Activated CD4-positive, alpha-beta T cell treated with anti-CD3 and anti-CD28 coated beads, Interleukin-2, amount 10 ng/mL, durations not matched to agents 7 days and 5 days (primary cell): ENCODE measurements at places on chromosomes 1 and 21. TPM values are rescaled to one million over a fixed set of nuclear protein-coding genes. Genes with fewer than 3 reads are reported as not detected.
A peak's percentile ranks its signal among the peaks of the same experiment; 100 is the strongest.

Gene C1orf87
- not detected for total RNA-seq

Gene IL20
- not detected for total RNA-seq

Gene LCE1C
- not detected for total RNA-seq

Gene ERICH3
- not detected for total RNA-seq

Gene PRRX1
- total RNA-seq, result not detected

Gene SPRR5
- total RNA-seq, result not detected

Gene CYP4X1
- total RNA-seq, result not detected

Gene GIPC2
- 0.08 TPM for total RNA-seq

Gene KRTAP19-3
- total RNA-seq, result not detected

DNA sequence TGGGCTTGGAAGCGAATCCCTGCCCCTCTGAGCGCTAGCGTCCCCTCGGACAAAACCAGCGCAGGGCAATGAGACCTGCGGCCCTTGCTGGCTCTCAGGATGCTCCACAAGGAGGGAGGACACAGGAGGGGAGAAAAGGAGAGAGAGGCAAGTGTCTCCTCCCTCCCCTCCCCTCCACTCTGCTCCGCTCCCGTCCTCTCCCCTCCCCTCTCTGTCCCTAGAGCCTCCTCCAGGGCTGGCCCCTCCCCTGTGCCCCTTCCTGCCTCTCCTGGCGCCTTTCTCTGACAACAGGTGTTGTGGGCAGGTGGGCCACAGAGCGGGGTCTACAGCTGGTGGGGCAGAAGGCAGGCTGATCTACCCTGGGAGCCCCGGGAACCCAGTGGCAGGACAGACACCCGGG lies 35.2 kb downstream of the TP73 start:
- no peak overlapping the region for H3K4me3 ChIP-seq
- no peak for DNase-seq
- no peaks in the 10 kb centered on the region for H3K36me3 ChIP-seq
- H3K27me3 ChIP-seq, result no peaks in the 10 kb centered on the region
- H3K4me1 ChIP-seq, result no peaks in the 10 kb centered on the region

- H3K4me3 ChIP-seq, result no peak overlapping the region
- no peak overlapping the region for H3K27ac ChIP-seq
- no peak for DNase-seq
Observed at GRCh38 chr1:70504176-70504820, 93.2 kb downstream of the CTH start.

DNA sequence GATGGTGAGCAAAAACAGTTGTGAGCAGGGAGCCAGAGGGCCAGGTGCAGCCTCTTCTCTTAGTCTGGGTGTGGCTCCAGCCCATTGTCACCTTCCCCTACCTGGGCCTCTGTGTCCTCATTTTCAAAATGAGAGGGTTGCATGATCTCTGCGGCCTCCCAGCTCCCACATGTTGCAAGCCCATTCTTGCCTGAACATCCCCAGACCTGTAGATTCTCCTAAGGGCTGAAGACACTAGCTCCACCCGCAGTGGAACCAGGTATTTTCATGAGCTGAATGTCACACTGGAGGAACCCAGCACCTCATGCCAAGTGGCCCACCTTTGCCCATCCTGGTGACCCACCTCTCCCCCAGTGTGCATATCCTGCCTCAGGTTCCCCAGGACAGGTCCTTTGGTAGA lies 12.3 kb downstream of the IKBKE start:
- peaks cover 53% of the 10 kb centered on the region for H3K36me3 ChIP-seq
- DNase-seq, result no peak
- peak overlapping the region; percentile 25 for H3K27ac ChIP-seq
- H3K4me3 ChIP-seq, result no peak overlapping the region
- peaks cover 10% of the 10 kb centered on the region for H3K4me1 ChIP-seq

GRCh38 chr21:45115141-45115540 lies 40.8 kb downstream of the ADARB1 start:
- peaks cover 39% of the 10 kb centered on the region for H3K4me1 ChIP-seq
- H3K27ac ChIP-seq, result no peak overlapping the region
- no peak overlapping the region for H3K4me3 ChIP-seq
- no peak for DNase-seq
- H3K36me3 ChIP-seq, result peaks cover 2% of the 10 kb centered on the region
- no peaks in the 10 kb centered on the region for H3K27me3 ChIP-seq

GRCh38 chr1:163307479-163308171 lies 14.1 kb upstream of the NUF2 start:
- H3K36me3 ChIP-seq, result peaks cover 13% of the 10 kb centered on the region
- H3K27me3 ChIP-seq, result no peaks in the 10 kb centered on the region
- no peak for DNase-seq
- H3K4me1 ChIP-seq, result peaks cover 1% of the 10 kb centered on the region

DNA sequence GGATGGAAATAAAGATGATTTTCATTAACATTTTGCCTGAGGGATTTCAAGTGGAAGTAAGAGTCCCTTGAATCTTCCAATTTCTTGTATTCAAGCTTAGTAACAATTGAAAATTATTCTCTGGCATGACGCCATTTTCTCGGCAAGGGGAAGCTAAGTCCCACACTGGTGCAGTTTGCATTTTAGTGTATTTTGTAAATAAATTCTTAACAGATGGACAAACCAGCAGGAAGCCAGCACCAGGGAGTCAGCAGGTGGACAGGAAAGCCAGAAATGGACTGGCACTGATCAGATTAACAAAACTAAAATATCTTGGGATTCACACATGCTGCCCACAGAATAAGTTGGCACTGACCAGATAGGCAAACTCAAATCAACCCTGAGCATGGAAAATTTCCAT lies 311.3 kb downstream of the LRRIQ3 start:
- H3K36me3 ChIP-seq, result no peaks in the 10 kb centered on the region
- no peaks in the 10 kb centered on the region for H3K4me1 ChIP-seq
- no peaks in the 10 kb centered on the region for H3K27me3 ChIP-seq

DNA sequence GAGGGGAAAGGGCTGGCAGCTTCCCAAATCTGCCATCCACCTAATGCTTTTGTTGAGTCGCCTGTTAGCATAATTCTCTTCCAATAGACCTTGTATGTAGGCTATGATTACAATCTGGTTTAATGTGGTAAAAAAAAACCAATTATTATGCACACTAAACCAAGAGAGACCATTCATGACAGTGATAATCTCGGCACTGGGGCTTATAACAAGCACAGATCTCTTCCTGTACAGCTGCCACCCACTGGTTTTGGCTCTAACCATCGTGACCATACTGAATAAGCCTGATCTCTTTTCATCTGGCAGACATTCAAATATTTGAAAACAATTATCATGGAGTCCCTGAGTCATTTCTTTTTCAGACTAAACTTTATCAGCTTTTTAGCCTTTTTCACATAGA lies 12.0 kb upstream of the SYT14 start:
- no peak overlapping the region for H3K27ac ChIP-seq
- H3K4me1 ChIP-seq, result no peaks in the 10 kb centered on the region
- H3K36me3 ChIP-seq, result no peaks in the 10 kb centered on the region
- peaks cover 7% of the 10 kb centered on the region for H3K27me3 ChIP-seq

- no peak for DNase-seq
- H3K27me3 ChIP-seq, result peaks cover 5% of the 10 kb centered on the region
- H3K36me3 ChIP-seq, result no peaks in the 10 kb centered on the region
- no peaks in the 10 kb centered on the region for H3K4me1 ChIP-seq
Observed at GRCh38 chr1:153032677-153033308, 1.8 kb downstream of the SPRR1B start.

GRCh38 chr1:178867670-178868069 lies 3.2 kb downstream of the ANGPTL1 start:
- H3K36me3 ChIP-seq, result no peaks in the 10 kb centered on the region
- no peak overlapping the region for H3K4me3 ChIP-seq
- H3K27me3 ChIP-seq, result no peaks in the 10 kb centered on the region
- no peak overlapping the region for H3K27ac ChIP-seq

GRCh38 chr21:37436174-37436573 lies 69.6 kb downstream of the DYRK1A start:
- peaks cover 31% of the 10 kb centered on the region for H3K4me1 ChIP-seq
- no peak for DNase-seq
- H3K27ac ChIP-seq, result no peak overlapping the region
- no peaks in the 10 kb centered on the region for H3K27me3 ChIP-seq
- H3K36me3 ChIP-seq, result peaks cover 31% of the 10 kb centered on the region

GRCh38 chr1:67239738-67240137 lies 67.9 kb upstream of the IL12RB2 start:
- DNase-seq, result no peak
- no peaks in the 10 kb centered on the region for H3K27me3 ChIP-seq
- H3K27ac ChIP-seq, result no peak overlapping the region
- H3K36me3 ChIP-seq, result peaks cover 5% of the 10 kb centered on the region
- peaks cover 9% of the 10 kb centered on the region for H3K4me1 ChIP-seq
- H3K4me3 ChIP-seq, result no peak overlapping the region

- peaks cover 25% of the 10 kb centered on the region for H3K27me3 ChIP-seq
- H3K4me3 ChIP-seq, result no peak overlapping the region
- peaks cover 12% of the 10 kb centered on the region for H3K4me1 ChIP-seq
- H3K36me3 ChIP-seq, result no peaks in the 10 kb centered on the region
- DNase-seq, result no peak
- no peak overlapping the region for H3K27ac ChIP-seq
Observed at GRCh38 chr1:204194080-204194479, 2.2 kb downstream of the KISS1 start.

GRCh38 chr1:65177457-65177856 lies 29.5 kb downstream of the AK4 start:
- H3K36me3 ChIP-seq, result no peaks in the 10 kb centered on the region
- peaks cover 8% of the 10 kb centered on the region for H3K4me1 ChIP-seq
- no peak overlapping the region for H3K4me3 ChIP-seq

DNA sequence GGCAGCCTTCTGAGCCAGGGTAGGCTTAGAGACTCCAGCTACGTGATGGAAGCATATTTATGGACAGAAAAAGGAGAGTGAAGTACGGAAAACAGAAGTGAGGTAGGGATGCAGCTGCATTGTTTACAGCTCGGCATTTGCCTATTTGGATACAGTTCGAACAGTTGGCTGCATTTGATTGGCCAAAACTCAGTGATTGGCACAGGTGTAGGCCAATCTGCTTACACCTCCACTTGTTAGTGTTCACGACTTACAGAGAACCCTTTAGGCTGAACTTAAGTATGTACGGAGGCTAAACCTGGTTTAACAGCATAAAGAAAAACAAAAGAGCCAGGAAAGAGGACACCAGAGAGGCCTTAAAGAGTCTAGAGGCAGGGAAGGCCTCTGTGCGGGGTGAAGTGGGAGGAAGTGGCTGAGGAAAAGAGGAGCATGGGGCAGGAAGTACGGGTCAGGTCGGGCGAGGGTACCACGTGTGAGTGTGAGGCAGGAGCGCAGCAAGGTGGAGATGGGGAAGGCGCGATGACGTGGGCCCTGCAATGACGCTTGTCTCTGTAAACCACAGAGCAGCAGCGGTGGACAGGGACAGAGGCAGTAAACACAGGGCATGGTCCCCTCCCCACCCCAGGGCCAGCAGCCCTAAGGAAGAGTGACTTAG lies 32.0 kb downstream of the RSPH1 start:
- H3K27ac ChIP-seq, result peak overlapping the region; percentile 86
- H3K27me3 ChIP-seq, result peaks cover 8% of the 10 kb centered on the region
- peaks cover 69% of the 10 kb centered on the region for H3K4me1 ChIP-seq
- peaks cover 8% of the 10 kb centered on the region for H3K36me3 ChIP-seq
- DNase-seq, result peak; percentile 57

DNA sequence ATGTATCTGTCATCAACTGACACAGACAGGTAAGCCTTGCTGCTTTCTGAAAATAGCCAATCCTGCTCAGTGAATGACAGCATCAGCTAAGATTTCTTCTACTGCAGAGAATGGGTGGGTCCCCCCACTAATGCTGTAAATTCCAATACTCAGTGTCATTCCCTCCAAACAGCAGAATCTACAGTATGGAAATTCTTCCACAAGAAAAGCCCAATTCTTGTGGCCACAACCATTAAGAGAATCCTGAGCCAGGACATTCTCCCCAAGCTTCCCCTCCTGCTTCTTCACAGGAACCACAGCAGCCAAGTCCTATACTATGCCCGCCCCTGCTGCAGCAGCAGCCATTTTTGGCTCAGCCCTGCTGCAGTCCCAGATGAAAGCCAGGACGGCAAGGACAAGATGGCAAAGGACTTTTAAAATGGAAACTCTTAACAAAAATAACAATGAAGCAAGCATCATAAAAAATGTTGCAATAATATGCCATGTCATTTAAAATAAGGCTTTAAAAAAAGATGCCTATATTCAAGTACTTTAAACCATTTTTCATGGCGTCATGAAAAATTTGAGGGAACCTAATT lies 26.8 kb downstream of the EIF4G3 start:
- no peak overlapping the region for H3K27ac ChIP-seq
- H3K27me3 ChIP-seq, result no peaks in the 10 kb centered on the region
- peaks cover 4% of the 10 kb centered on the region for H3K4me1 ChIP-seq
- peaks cover 3% of the 10 kb centered on the region for H3K36me3 ChIP-seq
- no peak for DNase-seq

DNA sequence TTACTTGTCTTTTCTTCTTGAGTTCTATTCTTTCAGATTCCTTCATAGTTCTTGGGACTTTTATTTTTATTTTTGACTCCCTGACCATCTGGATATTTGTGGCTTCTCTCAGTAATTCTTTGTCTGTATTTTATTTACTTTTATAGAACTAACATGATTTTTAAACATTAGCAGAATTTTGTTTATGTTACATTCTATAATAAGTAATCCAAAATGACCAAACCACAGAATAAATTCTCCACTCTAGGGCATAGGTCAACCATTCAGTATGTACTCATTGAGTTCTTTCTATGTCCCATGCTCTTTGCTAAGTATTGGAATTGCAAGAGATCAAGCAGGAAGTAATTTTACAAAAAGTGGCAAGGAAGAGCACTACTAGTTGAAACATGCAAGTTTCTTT lies 969.0 kb downstream of the TTLL7 start:
- peaks cover 5% of the 10 kb centered on the region for H3K4me1 ChIP-seq
- no peak overlapping the region for H3K27ac ChIP-seq
- H3K4me3 ChIP-seq, result no peak overlapping the region
- DNase-seq, result no peak
- no peaks in the 10 kb centered on the region for H3K27me3 ChIP-seq
- H3K36me3 ChIP-seq, result no peaks in the 10 kb centered on the region

GRCh38 chr1:99281105-99281504 lies 16.8 kb downstream of the PLPPR4 start:
- H3K4me1 ChIP-seq, result no peaks in the 10 kb centered on the region
- no peak overlapping the region for H3K27ac ChIP-seq
- no peaks in the 10 kb centered on the region for H3K27me3 ChIP-seq
- H3K36me3 ChIP-seq, result no peaks in the 10 kb centered on the region

DNA sequence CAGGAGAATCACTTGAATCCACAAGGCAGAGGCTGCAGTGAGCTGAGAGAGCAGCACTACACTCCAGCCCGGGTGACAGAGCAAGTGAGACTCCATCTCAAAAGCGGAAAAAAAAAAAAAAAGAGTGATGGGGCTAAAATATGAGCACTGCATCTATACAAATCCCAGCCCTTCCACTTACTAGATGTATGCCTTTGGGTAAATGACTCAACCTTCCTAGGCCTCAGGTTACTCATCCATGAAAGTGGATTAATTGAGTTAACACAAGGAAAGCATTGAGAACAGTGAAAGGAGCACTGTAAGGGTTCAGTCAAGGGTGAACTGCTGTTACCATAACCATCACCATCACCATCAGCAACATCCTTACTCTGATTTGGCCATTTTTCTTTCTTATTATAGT lies 226.4 kb upstream of the C8B start:
- no peak for DNase-seq
- no peak overlapping the region for H3K27ac ChIP-seq
- H3K4me1 ChIP-seq, result no peaks in the 10 kb centered on the region
- H3K36me3 ChIP-seq, result no peaks in the 10 kb centered on the region
- H3K4me3 ChIP-seq, result no peak overlapping the region
